ENCODE measurements at places on chromosomes 3 and 15.

DNA sequence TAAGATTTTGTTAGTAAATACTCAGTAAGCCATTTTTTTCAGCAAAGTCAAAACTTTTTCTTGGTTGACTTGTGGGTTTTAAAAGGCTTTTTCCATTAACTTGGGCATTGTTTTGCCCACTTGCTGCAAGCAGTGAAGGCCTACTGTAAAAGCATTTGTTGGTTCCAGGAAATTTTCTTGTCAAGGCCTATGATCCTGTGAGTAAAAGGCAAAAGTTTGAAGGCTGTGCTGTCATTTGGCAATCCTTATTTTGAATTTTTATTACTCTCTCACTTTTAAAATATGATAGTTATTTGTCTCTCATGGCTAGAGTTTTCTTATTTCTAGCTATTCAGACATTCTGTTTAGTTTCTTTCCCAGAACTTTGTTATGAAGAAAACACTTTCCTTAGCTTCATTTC lies 13.0 kb downstream of the P2RY12 start:
- no peak for DNase-seq

GRCh38 chr3:43153216-43154083 lies 47.6 kb upstream of the POMGNT2 start:
- no peak for DNase-seq

GRCh38 chr3:65625305-65625704 lies 413.4 kb downstream of the MAGI1 start:
- DNase-seq: no peak

DNA sequence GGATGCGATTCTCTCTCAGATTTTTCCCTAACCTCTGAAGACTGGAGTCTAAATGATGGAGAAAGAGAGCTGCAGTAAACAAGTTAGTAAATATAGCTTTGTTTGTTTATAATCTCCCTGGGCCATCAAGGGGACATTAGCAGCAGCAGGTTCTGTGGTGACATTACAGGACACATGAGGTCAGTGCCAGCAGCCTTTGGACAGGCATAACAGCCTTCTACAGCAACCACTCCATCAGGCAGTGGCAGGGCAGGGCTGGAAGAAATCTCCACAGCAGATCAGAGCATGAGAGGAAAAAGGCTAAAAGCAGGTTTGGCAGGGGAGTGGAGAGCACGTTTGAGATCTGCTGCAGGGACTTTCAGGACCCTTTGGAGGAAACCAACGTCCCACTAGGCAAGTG lies 127.6 kb upstream of the ACP3 start:
- DNase-seq: no peak

DNA sequence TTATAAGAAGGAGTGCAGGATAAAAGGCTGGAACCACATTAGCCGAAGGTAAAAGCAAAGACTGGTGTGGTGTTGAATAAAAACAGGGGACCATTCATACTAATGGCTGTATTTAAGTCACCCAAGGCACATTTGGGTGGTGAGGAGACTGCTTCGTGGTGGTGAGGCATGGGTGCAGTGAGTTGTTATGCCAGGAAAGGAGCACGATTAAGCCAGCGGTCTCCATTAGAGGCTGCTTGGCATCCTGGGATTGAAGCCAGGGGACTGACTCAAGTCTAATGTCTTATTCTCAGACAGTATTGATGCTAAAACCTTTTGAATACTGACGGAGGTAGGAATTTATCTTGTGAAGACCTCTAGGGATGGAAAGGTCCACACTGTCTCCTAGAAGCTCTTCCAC lies 21.9 kb downstream of the FEM1B start:
- DNase-seq: no peak

All from COR-L47 (cell line).